ENCODE measurements at places on chromosomes 12 and 14.

GRCh38 chr12:80445083-80445793 lies 1.2 kb downstream of the PTPRQ start:
- DNase-seq = no peak

DNA sequence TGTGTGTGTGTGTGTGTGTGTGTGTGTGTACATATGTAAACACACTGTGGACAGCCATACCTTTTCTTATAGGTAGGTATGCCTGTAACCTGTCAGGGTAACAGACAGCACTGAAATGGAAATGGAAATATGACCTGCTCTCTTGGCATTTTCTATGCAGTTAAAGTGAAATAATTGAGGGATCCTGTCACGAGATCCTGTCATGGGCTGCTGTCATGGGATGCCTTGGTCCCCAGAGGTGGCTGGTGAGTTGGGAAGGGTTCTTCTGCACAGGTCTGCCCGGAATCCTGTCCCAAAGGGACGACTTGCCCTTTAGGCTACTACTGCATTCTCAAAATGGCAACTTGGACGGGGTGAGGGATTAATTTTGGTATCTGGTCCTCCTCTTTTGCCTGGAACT lies 47.3 kb downstream of the ELK3 start:
- DNase-seq = peak; percentile 42

- no peak for DNase-seq
These were observed 203.6 kb upstream of the PRICKLE1 start for GRCh38 chr12:42793166-42793565.

- DNase-seq = no peak
These were observed 87.9 kb upstream of the PRICKLE1 start for GRCh38 chr12:42677461-42677860.

DNA sequence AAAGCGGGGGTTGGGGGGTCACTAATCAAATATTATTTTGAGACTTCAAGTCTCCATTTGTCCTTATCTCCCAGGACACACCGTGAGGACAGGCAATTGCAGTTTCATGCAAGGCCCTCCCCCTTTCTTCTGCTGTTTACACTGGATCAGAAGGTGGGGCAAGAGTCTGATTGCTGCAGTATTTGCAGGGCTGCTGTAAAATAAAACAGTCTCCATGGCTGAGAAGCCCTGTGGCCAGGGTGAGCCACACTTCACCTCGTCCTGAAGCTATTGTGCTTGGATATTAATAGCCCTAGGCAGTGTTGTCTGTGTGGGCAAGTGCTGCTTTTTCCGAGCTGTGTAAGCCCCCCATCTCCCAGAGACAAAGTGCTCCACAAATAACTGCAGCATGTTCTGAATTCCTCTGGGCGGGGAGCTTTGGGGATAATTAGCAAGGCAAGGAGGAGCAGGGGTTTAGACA lies 187.4 kb upstream of the NTF3 start:
- peak; percentile 83 for DNase-seq

DNA sequence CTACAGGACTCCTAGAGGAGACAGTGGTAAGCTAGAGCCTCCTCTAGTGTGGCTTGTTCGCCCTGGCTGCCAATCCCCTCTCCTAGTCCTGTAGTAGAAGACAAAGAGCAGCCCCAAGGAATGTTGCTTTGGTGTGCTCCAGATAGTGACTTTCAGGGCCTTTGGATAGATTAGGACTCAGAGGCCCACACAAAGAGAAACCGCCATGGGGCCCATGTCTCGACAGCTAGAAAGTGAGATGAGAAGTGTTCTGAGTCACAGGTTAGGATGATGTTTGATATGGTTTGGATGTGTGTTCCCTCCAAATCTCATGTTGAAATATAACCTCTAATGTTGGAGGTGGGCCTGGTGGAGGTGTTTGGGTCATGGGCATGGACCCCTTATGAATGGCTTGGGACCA lies 51.8 kb upstream of the JDP2 start:
- no peak for DNase-seq

- peak; percentile 46 for DNase-seq
These were observed 643 bp upstream of the TAMALIN start for GRCh38 chr12:52005903-52006703.

DNA sequence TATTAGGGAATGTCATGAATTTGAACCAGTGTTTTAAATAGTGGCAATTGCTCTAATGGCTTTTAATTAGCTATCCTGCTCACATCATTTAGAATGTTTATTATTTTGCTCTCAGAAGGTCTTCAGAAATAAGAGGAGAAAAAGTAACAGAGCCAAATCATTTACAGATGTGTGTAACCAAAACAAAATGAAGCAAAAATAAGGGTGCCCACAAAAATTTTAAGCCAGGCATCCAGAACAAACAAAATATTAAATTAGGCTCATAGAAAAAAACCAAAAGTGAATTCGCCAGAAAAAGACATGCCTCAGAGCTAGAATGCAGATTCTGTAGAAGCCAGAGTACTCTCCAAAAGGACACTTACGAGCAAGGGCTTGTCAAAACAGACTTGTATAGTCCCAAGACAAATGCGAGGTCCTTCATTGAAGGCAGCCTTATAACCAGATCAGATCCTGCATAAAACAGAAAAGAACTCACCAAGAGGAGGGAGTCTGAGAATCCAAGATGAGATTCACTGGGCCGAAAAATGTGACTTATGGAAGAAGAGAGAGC lies 20.2 kb upstream of the SERPINA1 start:
- DNase-seq = no peak

DNA sequence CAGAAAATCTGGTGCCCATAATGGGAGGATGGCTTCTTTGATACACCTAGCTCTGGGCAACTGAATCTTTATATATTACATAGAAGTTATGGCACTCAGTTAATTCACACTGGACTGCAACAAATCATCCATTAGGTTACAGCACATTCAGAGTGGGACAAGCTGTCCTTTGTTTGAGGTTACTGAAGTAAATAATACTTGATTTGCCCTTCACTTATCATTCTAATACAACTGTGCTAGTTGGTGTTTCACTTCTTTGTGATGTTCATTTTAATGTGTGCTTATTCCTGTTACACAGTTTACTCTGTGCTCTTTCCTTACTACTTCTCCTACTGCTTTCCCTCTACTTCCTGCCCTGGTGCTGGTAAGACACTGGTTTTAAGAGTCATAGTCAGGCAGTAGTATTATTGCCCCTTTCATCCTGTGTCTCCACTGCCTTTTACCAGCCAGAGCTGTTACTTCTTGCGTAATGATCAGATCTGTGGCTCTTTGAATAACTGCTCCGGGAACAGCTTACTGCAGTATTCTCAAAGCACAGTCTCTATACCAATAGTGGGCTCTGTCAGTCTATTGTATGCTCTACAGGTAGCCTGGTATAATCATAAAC lies 36.4 kb upstream of the GXYLT1 start:
- DNase-seq = peak; percentile 58

DNA sequence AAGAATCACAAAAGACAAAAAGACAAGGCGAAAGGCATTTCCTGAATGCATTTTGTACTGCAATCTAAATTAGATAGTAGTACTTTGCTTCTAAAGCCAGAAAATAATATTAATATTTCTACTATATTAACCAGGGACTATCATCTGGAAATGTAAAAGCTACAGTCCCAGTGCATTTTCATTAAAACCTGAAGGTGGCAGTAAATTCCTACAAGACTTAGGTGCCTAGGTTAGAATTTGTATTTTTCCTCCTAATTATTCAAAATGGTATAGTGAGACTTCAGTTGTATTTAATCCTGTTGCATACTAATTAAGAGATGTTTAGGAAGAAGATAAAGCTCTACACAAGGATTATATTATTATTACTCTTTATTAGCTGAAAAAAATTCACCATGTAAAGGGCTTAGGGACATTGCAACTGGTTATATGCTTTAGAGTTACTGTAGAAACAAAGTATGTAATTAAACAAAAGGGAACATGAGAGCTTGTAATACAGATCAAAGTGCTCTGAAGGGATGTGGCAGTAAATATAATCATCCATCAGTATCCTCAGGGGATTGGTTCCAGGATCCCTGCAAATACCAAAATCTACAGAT lies 53.6 kb downstream of the BRMS1L start:
- DNase-seq = peak; percentile 78

DNA sequence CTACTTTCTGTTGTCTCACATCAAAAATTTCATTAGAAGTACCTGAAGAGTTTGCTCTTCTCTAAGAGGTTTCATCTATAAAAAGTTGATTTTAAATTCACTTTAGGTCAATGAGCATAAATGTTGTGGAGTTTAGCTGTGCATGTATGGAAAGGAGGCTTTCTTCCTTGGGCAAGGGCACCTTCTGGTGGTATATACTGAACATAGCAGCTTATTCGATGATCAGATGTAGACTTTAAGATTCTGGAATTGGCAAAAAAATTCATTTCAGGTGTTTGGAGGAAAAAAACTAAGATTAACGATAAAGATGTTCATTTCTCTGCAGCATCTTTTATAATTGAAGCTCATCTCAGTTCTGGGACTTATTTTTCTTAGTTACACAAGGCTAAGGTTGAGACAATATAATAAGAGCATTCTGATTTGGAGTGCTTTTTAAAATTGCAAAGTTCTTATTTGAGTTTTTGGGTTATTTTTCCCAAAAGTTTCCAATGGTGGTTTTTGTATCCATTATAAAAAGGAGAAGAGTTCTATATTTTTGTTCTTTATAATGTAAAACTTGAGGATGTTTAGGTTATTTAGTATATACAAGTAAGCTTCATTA lies 46.8 kb downstream of the TMEM117 start:
- peak; percentile 76 for DNase-seq

DNA sequence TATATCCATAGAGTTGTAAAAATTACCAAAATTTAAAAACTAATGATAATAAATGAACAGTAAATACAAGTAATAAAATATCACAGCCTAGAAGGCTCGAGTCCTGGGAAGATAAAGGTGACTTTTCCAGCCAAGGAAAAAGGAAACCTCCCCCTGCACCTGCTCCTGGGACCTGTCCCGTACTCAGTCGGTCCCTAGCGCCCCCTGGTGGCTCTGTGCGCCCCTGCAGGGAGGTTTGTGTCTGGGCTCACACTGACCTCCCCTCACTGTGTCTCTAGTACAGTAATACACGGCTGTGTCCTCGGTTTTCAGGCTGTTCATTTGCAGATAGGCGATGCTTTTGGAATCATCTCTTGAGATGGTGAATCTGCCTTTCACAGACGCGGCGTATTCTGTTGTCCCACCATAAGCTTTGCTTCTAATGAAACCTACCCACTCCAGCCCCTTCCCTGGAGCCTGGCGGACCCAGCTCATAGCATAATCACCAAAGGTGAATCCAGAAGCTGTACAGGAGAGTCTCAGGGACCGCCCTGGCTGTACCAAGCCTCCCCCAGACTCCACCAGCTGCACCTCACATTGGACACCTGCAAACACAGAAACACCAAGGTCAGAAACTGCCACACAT lies 1030.4 kb downstream of the TMEM121 start:
- peak; percentile 50 for DNase-seq

- no peak for DNase-seq
These were observed 7.0 kb downstream of the ACVRL1 start for GRCh38 chr12:51914034-51914923.

GRCh38 chr12:42296503-42297109 lies 29.3 kb downstream of the ZCRB1 start:
- DNase-seq = peak; percentile 76

DNA sequence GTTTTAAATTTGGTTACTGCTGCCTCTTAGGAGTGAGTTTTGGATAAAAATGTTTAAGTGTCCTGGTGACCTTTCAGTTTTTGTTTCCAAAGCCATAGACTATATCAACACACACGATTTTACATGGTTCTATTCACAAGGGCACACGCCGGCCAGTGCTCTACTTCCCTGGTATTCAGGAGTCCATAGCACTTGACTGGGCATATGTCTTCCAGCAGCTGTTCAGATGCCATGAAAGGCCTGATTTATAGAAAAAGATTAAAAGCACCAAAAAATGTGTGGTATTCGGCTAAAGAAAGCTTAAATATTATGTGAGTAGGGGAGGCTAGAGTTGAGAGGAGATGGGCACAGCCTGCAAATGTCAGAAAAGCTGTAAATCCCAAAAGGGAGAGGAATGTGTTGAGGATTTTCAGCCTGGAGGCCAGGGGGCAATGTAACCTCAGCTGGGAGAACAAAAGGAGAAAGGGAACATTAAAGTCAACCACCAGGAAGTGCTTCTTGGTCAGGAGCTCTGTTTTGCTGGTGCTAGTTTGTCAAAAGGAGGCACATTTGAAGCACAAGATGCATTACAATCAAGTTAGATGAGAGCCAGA lies 478.4 kb downstream of the RAD51B start:
- peak; percentile 23 for DNase-seq

DNA sequence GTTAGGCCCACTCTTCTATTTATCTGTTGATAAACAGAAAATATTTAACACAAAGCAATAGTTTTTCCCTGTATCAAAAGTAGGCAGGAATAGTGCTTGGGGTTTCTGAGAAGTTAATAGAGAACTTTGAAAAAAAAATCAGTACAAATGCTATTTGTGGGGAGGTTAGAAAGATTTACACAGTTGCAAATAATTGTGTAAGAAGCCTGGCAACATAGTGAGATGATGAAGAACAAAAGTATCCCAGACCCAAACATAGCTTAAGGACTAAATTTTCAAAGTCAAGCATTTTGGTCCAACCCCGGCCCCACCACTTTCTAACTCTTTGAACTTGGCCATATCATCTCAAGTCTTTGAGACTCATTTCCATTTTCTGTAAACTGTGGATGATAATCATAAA lies 687.5 kb upstream of the TMEM132C start:
- DNase-seq = no peak

GRCh38 chr12:105729926-105730325 lies 399.4 kb downstream of the C12orf75 start:
- no peak for DNase-seq

DNA sequence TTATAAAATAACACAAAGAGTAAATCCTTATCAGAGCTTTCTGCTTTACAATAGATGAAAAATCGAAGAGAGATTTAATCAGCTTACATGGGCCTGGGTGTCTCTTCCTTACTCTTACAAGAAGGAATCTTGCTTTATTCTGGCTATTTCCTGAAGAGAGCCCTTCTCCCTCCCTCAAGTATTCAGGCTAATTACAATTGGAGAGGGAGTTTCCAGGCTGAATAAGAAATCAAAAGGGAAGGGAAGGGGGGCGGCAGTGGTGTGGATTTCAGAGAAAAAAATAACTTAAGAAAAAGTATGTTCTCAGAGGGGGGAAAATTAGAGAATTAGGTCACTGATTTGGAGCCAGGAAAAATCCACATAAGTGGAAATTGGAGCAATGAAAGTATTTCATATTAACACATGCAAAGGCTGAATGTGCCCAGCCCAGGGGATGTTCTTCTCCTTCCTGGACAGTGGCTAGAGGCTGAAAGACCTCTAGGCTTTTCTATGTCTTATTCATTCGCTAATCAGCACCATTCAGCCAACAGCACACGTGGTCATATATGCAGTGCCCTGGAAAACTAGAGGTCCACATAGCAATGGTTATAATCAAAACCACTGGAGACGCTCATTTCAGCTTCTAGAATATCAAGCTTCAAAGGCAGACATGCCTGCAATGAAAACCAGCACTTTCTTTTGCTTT lies 158.9 kb upstream of the BTG1 start:
- peak; percentile 18 for DNase-seq

DNA sequence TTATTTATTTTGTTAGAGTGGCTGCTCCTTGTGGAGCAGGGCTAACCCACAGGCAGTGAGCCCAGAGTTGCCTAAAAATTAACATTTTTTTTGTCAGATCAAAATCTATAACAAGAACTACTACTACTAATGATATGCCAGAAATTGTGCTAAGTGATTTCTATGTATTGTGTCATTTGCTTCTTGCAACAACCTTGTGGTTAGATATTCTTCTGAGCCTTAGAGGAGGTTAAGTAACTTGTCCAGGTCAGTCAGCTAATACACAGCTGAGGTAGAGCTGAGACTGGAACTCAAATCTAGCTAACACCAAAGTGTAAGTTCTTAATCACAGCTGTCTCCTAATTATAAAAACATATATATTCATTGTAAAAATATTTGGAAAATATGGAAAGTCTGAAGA lies 29.8 kb downstream of the CFL2 start:
- DNase-seq = no peak

GRCh38 chr14:67447033-67447381 lies 35.0 kb upstream of the PLEK2 start:
- DNase-seq = no peak

All from NCI-H69 (cell line).